Hippocampal formation (tissue), 2 donors: ENCODE measurements at places on chromosomes 3 and 15.

DNA sequence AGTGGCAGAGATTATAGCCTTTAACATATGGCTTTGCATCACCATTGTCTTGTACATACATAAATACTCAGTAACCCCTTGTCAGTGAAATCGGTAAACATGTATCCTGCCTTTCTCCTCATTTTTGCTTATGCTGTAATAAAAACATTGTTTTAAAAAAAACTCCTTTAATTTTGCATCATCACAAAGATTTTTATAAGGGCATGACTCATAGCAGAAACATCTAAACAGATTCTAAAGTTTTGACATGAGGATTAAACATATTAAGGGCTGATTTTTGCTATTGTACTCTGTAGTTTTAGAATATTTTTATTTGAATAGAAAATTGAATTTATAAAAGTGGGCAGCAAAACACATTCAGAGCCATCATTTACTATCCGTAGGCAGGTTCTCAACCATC is 275.9 kb downstream of the ZIC4 start:
- DNase-seq, result no peak

DNA sequence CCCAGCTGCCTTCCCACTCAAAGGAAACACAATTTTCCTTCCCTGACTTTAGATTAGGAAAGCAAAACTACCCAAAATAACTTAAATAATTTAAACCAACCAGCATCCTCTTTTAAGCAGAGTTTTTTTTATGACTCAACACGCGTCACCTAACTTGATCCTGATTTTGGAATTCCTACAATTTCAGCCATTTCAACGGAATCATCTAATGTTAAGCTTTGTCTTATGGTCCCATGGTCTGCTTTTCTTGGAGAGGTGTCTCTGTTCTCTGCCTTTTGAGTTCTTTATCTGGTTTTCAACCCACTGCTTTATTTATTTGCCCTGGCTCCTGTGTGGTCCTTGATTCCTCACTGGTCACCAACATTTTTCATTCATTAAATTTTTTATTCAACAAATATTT is 219.2 kb upstream of the ARHGEF26 start:
- no peak for DNase-seq

GRCh38 chr15:67120009-67120838 is 54.8 kb downstream of the SMAD3 start:
- DNase-seq, result no peak

GRCh38 chr3:32778389-32778788 is 39.4 kb upstream of the TRIM71 start:
- no peak for DNase-seq

- no peak for DNase-seq
Observed at GRCh38 chr3:197600796-197601565, 45.2 kb upstream of the BDH1 start.

- DNase-seq, result no peak
Observed at GRCh38 chr3:55658690-55659562, 171.8 kb upstream of the WNT5A start.

DNA sequence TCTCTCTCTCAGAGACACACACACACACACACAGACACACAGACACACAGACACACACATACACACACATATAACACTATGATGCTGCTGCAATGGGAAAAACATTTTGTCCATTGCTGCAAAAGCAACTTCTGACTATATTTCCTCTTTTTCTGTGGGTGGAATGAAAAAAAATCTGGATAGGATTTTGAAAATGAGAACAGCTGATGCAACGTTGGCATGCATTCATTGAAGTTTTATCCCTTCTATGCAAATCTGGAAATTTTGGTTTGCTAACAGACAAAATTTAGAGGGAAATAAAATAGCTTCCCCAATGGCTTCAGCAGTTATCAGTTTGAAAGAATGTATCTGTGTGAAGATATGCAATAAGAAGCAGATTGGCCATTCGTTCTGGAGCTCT is 763.4 kb upstream of the GRM7 start:
- DNase-seq, result peak; percentile 10

DNA sequence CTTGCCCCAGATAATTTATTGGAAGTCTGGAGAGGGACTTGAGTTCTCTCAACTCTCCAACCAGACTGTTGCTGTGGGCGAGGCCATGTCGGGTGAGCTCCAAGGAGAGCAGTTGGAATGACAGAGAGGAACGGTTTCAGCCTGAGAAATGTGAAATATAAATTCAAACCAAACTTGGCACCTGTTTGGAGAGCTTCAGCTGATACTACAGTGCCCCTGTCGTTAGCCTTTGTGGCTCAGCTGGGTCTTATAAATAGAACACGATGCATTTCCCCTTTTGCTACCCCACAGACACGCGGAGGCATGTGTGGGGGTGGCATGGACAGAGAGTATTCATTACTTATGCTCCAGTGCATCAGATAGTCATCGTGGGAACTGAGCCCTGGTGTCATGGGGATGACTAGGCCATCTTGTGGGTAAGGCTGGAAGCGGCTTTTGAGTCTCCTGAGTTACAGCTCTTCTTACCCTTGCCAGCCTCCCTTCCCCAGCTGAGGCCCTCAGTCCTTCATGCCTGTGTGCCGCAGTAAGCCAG is 15.6 kb downstream of the SMAD3 start:
- DNase-seq, result peak; percentile 46

GRCh38 chr3:135989242-135989641 is 23.7 kb downstream of the PPP2R3A start:
- DNase-seq, result no peak

DNA sequence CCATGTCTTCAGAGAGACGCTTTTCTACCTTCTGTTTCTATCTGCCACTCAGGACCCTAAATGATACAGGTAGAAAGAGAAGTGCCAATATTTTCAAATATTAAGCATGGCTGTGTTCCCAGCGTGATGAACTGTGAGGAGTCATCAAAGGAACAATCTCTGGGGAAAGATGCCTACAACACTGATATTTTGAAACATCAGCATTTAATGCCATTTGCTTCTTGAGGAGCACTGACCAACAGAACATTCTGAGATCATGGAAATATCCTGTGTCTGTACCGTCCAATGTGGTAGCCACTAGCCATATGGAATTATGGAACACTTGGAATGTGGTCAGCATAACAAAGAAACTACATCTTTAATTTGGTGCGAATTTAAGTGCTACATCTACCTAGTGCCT is 117.9 kb upstream of the COL6A5 start:
- no peak for DNase-seq

DNA sequence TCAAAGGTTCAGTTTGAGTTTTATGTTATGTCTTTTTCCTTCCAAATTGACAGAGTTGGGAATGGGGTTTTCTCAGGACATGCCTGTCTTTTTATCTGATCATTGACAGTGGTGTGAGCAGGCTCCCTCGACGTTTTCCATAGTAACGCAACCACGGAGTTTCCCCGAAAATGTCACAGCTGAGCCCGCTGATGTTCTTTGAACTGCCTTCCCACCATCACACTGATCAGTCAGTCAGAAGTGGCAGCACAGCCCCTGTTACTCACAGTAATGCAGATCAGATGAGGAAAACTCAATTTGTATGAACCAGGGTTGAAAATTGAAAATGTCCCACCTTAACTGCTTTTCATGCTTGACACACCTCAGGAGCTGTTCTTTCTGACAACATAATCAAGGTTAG is 210.4 kb downstream of the NECTIN3 start:
- DNase-seq, result no peak

DNA sequence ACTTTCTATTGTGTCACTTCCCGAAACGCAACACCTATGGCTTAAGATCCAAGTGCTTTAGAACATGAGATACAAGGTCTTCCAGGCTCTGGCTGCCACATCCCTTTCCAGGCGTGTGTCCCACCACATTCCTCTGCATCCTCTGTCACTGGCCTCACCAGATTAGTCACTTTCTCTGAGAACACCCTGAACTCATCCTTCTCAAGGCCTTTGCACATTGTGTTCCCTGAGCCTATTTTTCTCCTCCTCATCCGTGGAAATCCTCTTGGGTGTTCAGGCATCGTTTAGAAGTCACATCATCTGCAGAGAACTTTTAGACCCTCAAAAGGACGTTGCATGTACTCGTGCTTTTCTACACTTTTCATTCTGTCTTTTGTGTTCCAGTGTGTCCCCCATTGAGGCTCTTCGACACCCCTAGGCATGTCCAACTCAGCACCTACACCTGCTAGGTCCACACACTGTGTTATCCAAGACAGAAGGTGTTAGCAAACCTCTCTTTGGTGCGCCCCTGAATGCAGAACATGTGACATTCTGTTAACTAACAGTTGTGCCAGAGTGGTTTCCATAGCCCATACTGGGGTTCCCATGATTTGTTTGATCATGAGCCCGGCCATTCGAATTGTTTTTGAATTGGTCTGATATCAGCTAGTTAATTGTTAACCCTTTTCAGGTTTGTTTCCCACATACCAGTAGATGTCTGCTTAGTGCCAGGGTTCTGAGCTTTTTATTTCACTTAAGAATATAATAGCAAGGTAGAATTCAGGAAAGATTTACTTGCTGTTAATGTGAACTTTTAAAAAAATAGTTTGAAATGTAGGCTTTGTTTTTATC is 67.2 kb downstream of the LPP start:
- no peak for DNase-seq

DNA sequence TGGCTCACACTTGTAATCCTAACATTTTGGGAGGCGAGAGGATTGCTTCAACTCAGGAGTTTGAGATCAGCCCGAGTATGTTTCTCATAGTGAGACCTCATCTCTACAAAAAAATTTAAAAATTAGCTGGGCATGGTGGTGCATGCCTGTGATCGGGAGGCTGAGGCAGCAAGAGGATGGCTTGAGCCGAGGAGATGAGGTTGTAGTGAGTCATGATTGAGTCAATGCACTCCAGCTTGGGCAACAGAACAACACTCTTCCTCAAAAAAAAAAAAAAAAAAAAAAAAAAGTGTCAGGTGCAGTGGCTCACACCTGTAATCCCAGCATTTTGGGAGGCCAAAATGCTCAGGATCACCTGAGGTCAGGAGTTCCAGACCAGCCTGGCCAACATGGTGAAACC is 2.4 kb downstream of the RPL39L start:
- no peak for DNase-seq

GRCh38 chr3:17013571-17013970 is 128.8 kb downstream of the PLCL2 start:
- DNase-seq, result no peak

GRCh38 chr15:63491979-63492378 is 12.4 kb upstream of the USP3 start:
- no peak for DNase-seq

DNA sequence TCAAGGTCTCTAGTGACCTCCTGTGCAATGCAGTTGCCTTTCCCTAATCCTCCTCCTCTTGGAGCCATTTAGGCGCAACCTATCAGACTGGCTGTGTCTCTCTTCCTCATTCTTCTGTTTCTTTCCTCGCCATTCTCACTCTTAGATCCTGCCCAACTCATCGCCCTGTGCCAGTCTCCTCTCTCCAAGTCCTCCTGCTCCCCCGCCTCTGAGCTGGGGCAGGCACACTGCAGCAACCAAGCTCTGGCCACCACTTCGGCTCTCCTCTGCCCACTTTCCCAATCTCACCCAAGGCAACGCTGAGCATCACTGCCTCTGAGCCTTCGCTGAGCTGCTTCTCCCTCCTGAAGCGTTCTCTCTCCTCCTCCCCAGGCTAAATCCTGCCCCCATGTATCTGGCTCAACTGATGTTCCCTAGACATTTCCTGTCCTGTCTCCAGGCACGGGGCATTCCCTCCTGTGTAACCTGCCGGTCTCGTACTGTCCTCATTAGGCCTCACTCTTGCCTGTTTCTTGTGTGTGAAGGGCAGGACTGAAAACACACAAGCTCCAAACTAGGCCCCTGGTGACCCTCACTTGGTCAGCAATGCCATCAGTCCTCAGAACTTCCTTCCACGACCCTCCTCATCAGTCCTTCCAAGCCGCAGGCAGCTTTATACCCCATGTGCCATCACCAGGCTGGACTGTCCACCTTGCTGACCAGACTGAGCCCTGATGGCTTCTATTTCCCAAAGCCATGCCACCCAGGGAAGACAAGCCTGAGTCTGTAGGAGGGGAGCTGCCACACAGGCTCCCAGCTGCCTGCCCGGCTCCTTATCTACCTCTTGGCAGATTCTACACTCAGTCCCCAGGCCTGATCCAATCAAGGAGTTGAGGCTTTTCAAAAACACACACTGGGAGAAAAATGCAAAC is 85.6 kb downstream of the SEC22A start:
- no peak for DNase-seq

DNA sequence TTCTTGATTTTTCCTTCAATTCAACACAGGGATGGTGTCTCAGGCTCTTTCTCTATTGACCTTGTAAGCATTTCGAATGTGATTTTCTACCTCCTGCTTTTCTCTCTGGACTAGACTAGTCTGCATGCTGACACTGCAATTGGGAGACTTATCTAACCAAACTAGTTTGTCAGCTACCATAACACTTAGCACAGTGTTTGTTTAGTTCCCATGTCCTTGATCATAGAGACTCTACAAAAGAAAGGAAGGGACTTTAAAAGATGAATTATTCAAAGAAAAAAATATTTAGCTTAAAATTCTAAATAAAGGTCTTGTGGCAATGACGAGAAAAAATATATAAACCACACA is 407.0 kb downstream of the ERC2 start:
- DNase-seq, result no peak

- no peak for DNase-seq
Observed at GRCh38 chr15:73608475-73608874, 24.7 kb downstream of the NPTN start.

DNA sequence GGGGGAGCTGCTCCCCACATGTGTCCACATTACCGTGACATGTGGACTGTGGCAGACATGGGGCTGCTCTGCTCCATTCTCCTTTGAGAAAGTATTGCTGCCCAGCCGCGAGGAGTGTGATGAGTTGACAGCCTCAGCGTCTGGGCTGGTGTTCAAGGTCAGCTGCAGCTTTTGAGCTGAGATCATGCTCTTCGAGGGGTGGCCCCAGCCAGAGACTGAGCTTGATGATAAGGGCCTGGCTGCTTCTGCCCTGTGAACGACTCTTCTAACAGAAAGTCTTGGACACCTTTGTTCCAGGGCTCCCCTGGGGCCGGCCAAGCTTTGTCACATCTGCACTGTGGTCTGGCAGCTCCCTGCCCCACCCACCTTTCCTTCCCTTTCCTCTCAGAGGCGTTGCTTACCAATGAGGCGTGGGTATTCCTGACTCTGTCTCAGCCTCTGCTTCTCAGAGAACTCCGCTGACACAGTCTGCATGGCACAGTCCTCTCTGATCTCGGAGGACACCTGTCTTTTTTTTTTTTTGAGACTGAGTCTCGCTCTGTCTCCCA is 86.6 kb downstream of the CHRD start:
- no peak for DNase-seq

DNA sequence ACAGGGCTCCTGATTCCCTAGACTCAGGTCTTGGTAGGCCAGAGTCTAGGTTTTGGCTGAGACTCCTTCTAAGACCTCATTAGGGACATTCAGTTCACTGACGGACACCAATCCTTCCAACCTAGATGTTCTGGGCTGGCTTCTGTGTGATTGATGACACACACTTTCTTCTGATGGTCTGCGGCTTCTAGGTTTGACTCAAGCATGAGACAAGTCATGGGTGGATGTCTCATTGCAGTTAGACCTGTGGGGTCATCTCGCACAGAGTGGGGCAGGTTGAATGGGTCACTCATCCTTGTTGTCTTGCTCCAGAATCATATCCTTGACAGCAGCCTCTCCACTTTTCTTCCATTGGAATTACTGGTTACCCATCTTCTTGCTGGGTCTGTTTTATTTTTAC is 35.8 kb downstream of the ARNT2 start:
- DNase-seq, result no peak
